ENCODE measurements at places on chromosomes 13 and 19. TPM values are rescaled to one million over a fixed set of nuclear protein-coding genes. Genes with fewer than 3 reads are reported as not detected.

Gene METTL21C
- not detected for total RNA-seq

Gene ZNF708
- total RNA-seq: 9.9 TPM

Gene FXYD1
- 20.4 TPM for total RNA-seq

Gene KIR2DL1
- total RNA-seq: not detected

Gene PRR19
- 0.88 TPM for total RNA-seq

Gene ZNF709
- total RNA-seq: 2.0 TPM

Gene PINLYP
- 5.3 TPM for total RNA-seq

Gene ZNF419
- total RNA-seq: 14.4 TPM

Gene SERPINE3
- not detected for total RNA-seq

Gene RASGRP4
- not detected for total RNA-seq

Gene EPS8L1
- 6.5 TPM for total RNA-seq

Gene LRRC8E
- total RNA-seq: 3.5 TPM

Gene STAP2
- 3.0 TPM for total RNA-seq

Gene PSG2
- not detected for total RNA-seq

Gene ZNF546
- 3.8 TPM for total RNA-seq

Gene DENND1C
- total RNA-seq: not detected

Gene TTYH1
- total RNA-seq: not detected

Gene ZNF544
- total RNA-seq: 27.8 TPM

Gene NPAS1
- 1.9 TPM for total RNA-seq

Gene GPR42
- total RNA-seq: not detected

Gene CGB1
- not detected for total RNA-seq

Gene CCL25
- total RNA-seq: not detected

Gene DMKN
- total RNA-seq: 15.9 TPM

Gene QPCTL
- 13.1 TPM for total RNA-seq

Gene ATP8B3
- total RNA-seq: 0.52 TPM

Gene ZNF610
- 1.4 TPM for total RNA-seq

Gene BST2
- total RNA-seq: 6.7 TPM

Gene ICAM4
- 9.3 TPM for total RNA-seq

Gene RNF225
- not detected for total RNA-seq

Gene OR7D4
- not detected for total RNA-seq

Gene OR10H1
- total RNA-seq: not detected

Gene MEIOSIN
- total RNA-seq: 0.13 TPM

Gene LILRA1
- total RNA-seq: not detected

Data from epithelial cell of alveolus of lung (primary cell).